Stimulated activated CD8-positive, alpha-beta memory T cell treated with anti-CD3 and anti-CD28 coated beads, Interleukin-4, amount 100 ng/mL, for 1 hour (primary cell): ENCODE measurements at places on chromosomes 5 and 9.

GRCh38 chr9:119370816-119371215, 1.6 kb upstream of the BRINP1 start:
- DNase-seq, result no peak

GRCh38 chr5:61178702-61179101, 16.4 kb upstream of the SMIM15 start:
- DNase-seq, result no peak

GRCh38 chr9:23824830-23825591, 1.0 kb downstream of the ELAVL2 start:
- DNase-seq, result no peak

DNA sequence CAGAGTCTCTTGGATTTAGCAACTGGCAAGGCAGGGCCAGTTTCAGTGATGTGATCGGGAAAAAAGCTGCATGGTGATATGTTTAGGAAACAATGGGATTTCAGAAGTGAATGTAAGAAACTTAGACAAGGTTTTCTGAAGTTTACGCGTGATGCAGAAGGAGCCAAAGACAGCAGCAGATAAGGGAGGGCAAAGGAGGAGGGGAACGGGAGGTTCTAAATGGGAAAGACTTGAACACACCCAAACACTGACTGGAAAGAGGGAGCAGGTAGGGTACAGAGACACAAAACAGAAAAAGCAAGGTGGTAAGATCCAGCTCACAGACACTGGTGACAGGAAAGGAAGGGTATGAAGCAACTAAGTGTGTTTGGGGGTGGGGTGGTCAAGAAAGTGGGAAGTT, 115.4 kb downstream of the EPB41L4A start:
- DNase-seq, result no peak

DNA sequence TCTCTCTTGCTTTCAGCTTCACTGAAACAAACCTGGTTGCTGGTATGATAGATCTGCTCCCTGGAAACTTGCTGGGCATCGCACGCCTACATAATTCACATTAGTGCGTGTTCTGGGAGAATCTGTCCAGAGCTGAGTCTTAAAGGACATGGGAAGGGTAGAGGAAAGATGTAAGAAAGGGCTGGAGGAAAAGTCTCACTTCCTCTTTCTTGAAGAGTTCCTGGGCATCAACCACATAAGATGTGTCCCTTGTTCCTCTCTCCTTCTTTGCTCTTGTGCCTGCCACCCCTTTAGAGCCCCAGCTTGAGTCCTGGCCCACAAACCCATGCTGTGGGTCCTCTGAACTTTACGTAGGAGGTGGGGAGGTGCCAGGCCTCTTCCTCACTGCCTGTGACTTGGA, 205.3 kb upstream of the PANK3 start:
- no peak for DNase-seq

DNA sequence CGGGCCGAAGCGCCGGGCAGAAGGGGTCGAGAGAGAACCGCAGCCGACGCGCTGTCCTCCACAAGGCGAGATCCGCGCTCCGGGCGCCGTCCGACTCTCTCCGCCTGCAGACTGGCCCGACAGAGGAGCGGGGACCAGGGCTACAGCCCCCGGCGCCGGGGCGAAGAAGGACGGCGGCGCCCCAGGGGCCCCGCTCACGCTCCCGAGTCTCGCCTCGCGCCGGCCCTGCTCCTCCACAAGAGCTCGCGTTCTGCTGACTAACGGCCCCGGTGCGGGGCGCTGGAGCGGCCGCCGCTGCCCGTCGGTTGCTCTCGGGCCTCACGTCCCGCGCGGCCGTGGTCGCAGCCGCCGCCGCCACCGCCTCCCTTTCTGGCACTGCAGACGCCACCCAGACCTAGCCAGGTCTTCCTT, 338 bp downstream of the ABHD17B start:
- no peak for DNase-seq

GRCh38 chr9:88810826-88811225, 180.4 kb upstream of the S1PR3 start:
- DNase-seq, result no peak

DNA sequence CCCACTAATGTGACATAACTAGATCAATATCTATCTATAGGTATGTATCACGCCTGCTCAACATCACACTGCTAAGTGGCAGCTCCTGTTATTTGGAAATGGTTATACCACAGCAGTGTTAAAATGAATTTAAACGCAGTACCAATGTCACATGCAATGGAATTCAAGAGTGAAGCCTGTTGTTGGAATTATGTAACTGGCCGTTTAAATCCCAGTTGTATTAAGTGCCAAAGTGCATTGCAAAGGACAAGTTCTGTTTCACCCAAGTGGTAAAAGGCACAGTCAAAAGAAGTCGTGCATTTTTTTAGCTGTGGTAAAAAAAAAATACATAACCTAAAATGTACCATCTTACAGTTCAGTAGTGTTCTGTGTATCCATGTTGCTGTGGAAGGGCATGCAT, 4.3 kb downstream of the NTRK2 start:
- DNase-seq, result no peak
